Smooth muscle cell of the pulmonary artery (primary cell): ENCODE measurements at places on chromosomes 7 and 10. TPM values are rescaled to one million over a fixed set of nuclear protein-coding genes. Genes with fewer than 3 reads are reported as not detected.

PNLIPRP2 gene
- not detected in 2 replicates for total RNA-seq

PKD1L1 gene
- 0.07 TPM in 2 replicates for total RNA-seq

KCP gene
- 0.69 and 0.78 TPM in 2 replicates for total RNA-seq

TBX20 gene
- total RNA-seq = 0.99 and 4.3 TPM in 2 replicates

MOGAT3 gene
- total RNA-seq = not detected in 2 replicates

MEST gene
- total RNA-seq = 262 and 361 TPM in 2 replicates

NPFFR1 gene
- total RNA-seq = not detected in 2 replicates

AZGP1 gene
- not detected in 2 replicates for total RNA-seq

ANXA7 gene
- total RNA-seq = 90.1 and 105 TPM in 2 replicates

ABCB4 gene
- total RNA-seq = 0.99 and 1.1 TPM in 2 replicates

KMT2C gene
- total RNA-seq = 37.3 and 37.5 TPM in 2 replicates

GHRHR gene
- total RNA-seq = not detected in 2 replicates

PAPSS2 gene
- total RNA-seq = 160 TPM in 2 replicates

TMEM225B gene
- 0.52 and 1.1 TPM in 2 replicates for total RNA-seq

SEMA3A gene
- total RNA-seq = 52.1 and 109 TPM in 2 replicates

PON1 gene
- not detected in 2 replicates for total RNA-seq

SPDYE8 gene
- total RNA-seq = not detected in 2 replicates

CH25H gene
- total RNA-seq = 0.20 and 0.78 TPM in 2 replicates

GNG11 gene
- total RNA-seq = 8.5 and 28.0 TPM in 2 replicates

GPR85 gene
- 0.39 and 1.3 TPM in 2 replicates for total RNA-seq

ELAPOR2 gene
- total RNA-seq = 2.3 and 16.2 TPM in 2 replicates

DENND2A gene
- total RNA-seq = 4.8 and 7.9 TPM in 2 replicates

SLC18A3 gene
- not detected in 2 replicates for total RNA-seq

PTPRN2 gene
- 0.26 and 0.85 TPM in 2 replicates for total RNA-seq

DNAJC12 gene
- 1.3 and 4.8 TPM in 2 replicates for total RNA-seq

CNNM1 gene
- total RNA-seq = 0.07 and 0.17 TPM in 2 replicates

CDK6 gene
- total RNA-seq = 36.5 and 48.9 TPM in 2 replicates

RBP3 gene
- total RNA-seq = not detected in 2 replicates

RET gene
- total RNA-seq = 0.23 and 1.0 TPM in 2 replicates

ADIRF gene
- total RNA-seq = 86.1 and 116 TPM in 2 replicates

CALML3 gene
- total RNA-seq = not detected in 2 replicates

HOXA4 gene
- 0.59 and 2.0 TPM in 2 replicates for total RNA-seq

TNS3 gene
- total RNA-seq = 74.0 and 99.2 TPM in 2 replicates

SMO gene
- total RNA-seq = 17.6 and 18.9 TPM in 2 replicates

SH2B2 gene
- total RNA-seq = 3.1 and 7.1 TPM in 2 replicates

ITIH2 gene
- total RNA-seq = not detected in 2 replicates

PFKFB3 gene
- total RNA-seq = 64.4 and 151 TPM in 2 replicates

GRM3 gene
- total RNA-seq = not detected in 2 replicates

TMEM72 gene
- not detected in 2 replicates for total RNA-seq
